ENCODE measurements at places on chromosomes 7 and 10.
A peak's percentile ranks its signal among the peaks of the same experiment; 100 is the strongest.

- peak; percentile 85 for DNase-seq
Measured at GRCh38 chr7:130896898-130897514, 163.0 kb upstream of the KLF14 start.

DNA sequence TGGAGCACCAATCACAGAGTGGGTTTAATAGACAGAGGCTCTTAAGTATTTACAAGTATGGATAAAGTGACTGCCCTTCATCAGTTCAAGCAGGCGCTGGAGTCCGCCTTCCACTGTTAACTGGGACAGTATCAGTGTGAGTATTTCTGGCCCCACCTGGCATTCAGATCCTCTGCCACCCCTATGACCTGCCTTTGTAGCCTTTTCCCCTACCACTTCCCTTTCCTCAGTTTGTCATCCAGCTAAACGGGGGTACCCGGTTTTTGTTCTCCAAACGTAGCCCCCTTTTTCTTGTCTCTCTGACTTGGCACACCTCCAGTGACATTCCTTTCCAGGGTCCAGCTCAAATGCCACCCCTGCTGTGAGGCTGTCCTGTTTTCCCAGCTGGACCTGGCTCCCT lies 134.4 kb downstream of the SNX10 start:
- DNase-seq = no peak

- no peak for DNase-seq
Measured at GRCh38 chr7:12741951-12742575, 54.6 kb downstream of the ARL4A start.

DNA sequence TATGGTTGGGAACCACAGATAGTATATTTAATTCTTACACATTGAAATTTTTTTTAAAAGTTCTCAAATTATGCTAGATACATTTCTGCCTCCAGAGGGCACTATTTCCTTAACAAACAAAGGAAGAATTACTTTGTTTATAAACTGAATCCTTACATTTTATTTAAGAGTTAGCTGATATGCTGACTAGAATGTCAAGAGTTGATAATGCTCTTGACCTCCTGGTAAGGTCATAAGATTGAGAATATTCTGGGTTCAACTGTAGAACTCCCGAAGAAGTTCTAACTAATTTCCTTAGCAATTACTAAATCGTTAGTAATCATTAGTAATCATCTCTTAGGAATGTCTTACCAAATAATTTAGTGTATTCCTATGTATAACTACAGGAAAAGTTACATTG lies 95.3 kb upstream of the CYP26C1 start:
- peak; percentile 79 for DNase-seq

DNA sequence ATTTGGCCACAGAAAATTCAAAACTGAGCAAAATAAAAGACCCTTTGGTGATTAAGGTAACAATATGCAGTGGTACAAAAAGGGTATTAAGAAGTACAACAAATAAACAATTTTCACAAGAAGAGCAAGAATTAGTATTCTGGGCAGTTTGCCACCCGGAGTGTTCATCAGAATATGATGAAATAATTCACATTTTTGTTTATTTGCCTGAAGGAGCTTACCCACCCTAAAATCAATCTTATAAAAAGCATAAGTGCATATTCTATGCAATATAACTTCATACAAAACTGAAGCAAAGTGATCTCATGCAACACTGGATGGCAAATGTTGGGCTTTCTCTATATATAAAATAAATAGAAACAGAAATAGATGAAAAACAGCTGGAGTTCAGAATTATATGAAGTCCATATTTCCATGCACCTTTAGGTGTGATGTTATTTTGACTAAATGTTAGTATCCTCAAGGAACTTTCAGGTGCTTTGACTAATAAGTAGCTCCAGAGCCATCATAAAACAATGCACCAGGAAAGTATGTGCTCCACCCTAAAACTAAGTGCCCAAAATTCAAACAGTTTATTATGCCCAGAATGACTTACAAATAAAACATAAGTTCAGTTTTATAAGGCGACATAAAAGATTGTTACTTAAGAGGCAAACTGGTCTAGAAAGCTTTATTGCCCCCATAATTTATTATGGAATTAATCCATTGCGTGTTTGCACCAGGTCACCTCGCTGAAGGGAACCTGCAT lies 474.3 kb downstream of the SEMA3D start:
- no peak for DNase-seq

DNA sequence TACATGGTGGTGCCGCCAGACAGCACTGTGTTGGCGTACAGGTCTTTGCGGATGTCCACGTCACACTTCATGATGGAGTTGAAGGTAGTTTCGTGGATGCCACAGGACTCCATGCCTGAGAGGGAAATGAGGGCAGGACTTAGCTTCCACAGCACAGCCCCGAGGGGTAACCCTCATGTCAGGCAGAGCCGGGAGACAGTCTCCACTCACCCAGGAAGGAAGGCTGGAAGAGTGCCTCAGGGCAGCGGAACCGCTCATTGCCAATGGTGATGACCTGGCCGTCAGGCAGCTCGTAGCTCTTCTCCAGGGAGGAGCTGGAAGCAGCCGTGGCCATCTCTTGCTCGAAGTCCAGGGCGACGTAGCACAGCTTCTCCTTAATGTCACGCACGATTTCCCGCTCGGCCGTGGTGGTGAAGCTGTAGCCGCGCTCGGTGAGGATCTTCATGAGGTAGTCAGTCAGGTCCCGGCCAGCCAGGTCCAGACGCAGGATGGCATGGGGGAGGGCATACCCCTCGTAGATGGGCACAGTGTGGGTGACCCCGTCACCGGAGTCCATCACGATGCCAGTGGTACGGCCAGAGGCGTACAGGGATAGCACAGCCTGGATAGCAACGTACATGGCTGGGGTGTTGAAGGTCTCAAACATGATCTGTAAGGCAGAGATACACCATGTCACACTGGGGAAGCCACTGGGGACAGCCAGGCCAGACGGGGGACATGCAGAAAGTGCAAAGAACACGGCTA lies 104.6 kb upstream of the TNRC18 start:
- DNase-seq = no peak

DNA sequence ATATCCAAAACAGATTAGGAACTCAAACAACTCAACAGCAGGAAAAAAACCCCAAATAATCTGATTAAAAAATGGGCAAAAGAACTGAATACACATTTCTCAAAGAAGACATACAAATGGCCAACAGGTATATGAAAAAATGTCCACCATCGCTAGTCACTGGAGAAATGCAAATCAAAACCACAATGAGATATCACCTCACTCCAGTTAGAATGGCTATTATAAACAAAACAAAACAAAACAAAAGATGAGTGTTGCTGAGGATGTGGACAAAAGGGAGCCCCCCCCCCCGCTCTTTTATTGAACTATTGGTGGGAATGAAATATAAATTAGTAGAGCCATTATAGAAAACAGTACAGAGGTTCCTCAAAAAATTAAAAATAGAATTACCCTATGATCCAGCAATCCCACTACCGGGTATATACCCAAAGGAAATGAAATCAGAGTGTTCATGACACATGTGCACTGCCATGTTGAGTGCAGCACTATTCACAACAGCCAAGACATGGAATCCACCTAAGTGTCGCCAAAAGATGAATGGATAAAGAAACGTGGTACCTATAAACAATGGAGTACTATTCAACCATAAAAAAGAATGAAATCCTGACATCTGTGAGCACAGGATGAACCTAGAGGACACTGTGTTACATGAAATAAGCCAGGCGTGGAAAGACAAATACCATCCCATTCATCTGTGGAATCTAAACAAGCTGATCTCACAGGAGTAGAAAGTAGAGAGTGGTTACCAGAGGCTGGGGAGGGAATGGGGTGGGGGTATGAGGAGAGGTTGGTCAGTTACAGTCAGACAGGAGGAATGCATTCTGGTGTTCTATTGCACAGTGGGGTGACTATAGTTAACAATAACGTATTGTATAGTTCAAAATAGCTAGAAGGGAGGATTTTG lies 78.1 kb upstream of the RHEB start:
- no peak for DNase-seq

DNA sequence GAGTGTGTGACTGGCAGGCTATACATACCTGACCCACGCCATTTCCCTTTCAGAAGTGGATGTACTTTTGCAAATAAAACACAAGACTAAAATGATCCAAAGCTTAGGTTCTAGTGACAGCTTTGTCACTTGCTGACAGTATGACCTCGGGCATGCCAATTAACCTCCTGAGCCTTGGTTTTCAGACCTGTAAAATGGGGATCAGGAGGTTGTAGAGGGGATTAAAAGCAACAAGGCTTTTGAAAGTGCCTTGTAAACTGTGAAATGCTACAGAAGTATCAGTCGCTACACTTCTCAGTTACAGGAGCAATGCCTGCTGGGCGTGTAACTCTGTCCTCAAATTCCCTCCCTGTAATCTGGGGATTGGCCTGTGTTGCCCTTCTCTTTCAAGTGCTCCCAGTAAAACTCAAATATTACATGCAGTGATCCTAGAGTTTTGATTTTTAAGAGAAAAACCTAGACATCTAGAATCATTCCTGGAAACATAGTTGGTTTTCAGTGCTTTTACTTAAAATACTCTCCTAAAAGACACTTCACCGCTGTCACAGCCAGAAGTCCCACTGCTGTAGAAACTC lies 8.8 kb upstream of the GRB10 start:
- peak; percentile 49 for DNase-seq
